ENCODE measurements at places on chromosomes 1 and 21. TPM values are rescaled to one million over a fixed set of nuclear protein-coding genes. Genes with fewer than 3 reads are reported as not detected.
A peak's percentile ranks its signal among the peaks of the same experiment; 100 is the strongest.

DNA sequence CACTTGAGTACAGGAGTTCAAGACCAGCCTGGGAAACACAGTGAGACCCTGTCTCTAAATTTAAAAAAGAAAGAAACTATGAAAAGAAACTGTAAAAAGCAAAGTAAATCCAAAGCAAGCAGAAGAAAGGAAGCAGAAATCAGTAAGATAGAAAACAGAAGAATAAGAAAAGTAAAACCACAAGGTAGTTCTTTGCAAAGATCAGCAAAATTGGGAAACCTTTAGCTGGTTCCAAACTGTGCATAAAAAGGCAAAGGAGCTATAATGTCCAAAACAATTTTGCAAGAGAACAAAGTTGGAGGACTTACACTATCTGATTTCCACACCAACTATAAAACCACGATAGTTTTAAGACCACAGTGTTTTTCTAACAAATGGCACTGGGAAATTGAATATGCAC lies 218.8 kb downstream of the RPS6KC1 start:
- no peaks in the 10 kb centered on the region for H3K27me3 ChIP-seq
- no peaks in the 10 kb centered on the region for H3K36me3 ChIP-seq
- H3K4me3 ChIP-seq, result no peak overlapping the region
- peak overlapping the region; percentile 8 for H3K27ac ChIP-seq

The GNG12 gene
- 120 TPM for polyA plus RNA-seq

GRCh38 chr1:212635141-212635631 lies 26.6 kb downstream of the ATF3 start:
- H3K27ac ChIP-seq, result peak overlapping the region; percentile 55
- H3K4me1 ChIP-seq, result peaks cover 25% of the 10 kb centered on the region
- peak; percentile 54 for DNase-seq
- H3K4me3 ChIP-seq, result no peak overlapping the region
- no peaks in the 10 kb centered on the region for H3K27me3 ChIP-seq
- H3K36me3 ChIP-seq, result no peaks in the 10 kb centered on the region

- DNase-seq, result peak; percentile 40
- H3K36me3 ChIP-seq, result no peaks in the 10 kb centered on the region
- H3K27ac ChIP-seq, result no peak overlapping the region
- H3K4me3 ChIP-seq, result no peak overlapping the region
- H3K27me3 ChIP-seq, result no peaks in the 10 kb centered on the region
- H3K4me1 ChIP-seq, result no peaks in the 10 kb centered on the region
These were observed 262.4 kb downstream of the ST6GALNAC3 start for GRCh38 chr1:76336931-76337371.

The AMPD1 gene
- 0.13 TPM for polyA plus RNA-seq

Measured in large intestine (tissue), 12 donors.